AML-193 (cell line): ENCODE measurements at places on chromosomes 5 and 9.

DNA sequence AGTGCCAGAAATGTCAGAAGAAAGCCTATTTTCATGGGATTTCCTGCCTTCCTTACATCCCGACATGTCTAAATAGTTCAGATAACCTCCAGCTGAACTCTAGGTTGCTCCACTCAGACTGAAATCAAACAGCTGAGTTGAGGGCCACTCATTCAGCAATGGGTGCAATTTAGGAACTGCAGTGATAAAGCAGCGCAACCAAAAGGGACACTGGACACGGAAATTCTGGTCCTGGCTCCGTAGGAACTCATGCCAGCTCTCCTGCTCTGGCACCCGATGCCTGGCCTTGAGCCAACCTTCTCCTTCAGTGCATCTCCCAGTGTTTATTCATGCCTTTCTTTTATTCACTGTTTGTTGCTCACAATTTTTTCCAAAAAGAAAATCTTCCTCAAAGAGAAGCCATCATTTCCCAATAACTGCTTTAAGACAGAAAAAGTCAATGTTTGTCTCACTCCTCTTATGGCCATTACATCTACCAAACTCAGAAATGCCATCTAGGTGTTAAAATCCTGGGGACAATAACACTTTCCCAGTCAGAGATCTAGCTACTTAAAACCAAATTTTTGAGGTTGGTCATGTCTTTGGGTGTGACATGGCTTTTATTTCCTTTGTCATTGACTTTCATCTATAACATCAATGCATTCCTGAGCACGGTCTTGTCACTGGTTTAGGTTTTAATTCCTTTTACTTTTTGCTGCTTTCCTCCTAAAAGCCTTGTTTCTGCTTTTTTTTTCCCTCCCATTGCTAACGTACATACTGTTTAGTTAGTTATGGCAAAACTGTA, 126.9 kb downstream of the PDE4D start:
- DNase-seq = no peak

DNA sequence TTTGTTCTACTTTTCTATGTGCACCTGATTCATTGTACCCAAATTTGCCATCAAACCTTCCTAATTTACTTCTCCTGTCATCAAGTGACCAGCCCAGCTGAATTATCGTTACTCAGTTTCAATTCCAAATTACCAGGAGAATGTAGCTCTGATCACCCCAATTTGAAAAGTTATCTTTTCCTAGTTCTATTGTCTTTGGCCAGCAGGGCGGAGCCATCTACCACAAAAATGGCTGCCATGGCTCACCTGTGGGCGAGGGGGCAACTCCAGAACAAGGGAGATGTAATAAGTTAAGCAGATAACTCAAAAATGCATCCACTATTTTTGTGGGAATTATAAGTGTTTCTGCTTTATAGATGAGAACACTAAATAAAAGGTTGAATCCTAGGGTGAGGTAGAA, 133.8 kb upstream of the MOCS2 start:
- DNase-seq = no peak

DNA sequence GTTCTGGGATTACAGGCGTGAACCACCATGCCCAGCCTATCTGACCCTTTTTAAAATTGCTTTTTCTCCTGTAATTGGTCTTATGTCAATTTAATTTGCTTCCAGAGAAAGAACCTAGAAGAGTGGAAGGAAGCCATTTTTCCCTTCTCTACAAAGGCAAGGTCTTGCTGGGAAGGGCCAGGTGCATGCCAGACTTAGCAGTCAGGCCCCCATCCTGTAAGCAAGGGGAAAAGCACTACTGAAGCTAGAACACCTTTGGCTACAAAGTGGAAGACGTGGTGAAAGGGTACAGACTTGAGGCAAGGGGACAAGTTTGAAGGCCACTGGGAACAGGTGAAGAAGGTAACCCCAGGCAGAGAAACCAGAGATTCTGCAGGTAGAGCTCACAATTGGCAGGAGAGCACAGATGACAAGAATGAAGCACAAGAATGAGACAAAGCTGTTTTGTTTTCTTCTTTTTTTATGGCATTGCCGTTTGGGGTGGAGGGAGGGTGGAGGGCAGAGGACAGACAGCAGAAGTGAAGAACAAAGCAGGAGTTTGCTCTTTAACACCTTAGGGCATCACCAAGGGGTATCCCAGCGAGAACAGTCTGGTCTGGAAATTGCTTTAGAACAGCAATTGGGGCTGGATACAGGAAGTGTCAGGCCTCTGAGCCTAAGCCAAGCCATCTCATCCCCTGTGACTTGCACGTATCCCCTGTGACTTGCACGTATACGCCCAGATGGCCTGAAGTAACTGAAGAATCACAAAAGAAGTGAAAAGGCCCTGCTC, 72.9 kb downstream of the SERINC5 start:
- DNase-seq = no peak

- DNase-seq = no peak
Measured at GRCh38 chr5:98354922-98355321, 418.5 kb upstream of the RGMB start.

DNA sequence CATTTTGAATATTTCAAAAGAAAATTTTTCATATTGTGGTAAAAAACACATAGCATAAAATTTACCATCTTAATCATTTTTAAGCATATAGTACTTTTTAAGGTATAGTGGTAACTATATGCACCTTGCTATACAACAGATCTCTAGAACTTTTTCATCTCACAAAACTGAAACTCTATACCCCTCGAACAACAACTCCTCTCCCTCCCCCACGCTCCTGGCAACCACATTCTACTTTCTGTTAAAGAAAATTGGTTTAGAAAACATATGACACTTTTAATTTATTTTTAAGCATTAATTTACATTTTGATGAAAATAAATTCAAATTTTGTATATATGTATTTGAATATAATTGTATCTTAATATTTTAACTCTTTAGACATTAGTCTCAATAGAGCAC, 147.2 kb upstream of the EFNA5 start:
- no peak for DNase-seq

- no peak for DNase-seq
Measured at GRCh38 chr5:161387121-161387520, 159.4 kb downstream of the GABRB2 start.

DNA sequence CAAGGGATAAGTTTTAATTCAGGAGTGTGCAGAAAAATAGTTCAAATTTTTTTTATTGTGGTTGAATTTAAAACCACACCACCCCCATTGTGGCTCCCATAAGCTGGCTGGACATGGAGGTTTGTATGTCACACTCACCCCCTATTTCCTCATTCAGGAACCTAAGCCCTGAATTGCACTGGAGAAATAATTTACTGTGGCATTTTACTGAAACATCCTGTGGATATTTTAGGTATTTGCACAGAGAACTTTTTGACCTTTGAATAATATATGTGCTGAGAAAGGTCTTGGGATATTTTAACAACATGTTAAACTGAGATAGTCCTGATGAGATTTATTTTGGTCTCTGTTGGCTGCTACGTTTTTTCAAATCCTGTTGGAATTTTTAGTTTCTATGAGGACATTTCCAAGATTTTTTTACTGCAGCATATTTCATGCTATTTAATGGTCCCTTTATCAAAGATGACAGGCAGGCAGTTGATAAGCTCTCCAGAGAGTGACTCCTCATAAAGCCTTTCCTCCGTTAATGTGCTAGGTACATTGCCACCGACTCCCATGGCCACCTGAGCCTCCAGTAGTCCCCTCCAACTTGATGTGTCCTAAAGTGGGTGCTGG, 51.2 kb upstream of the PALM2AKAP2 start:
- no peak for DNase-seq

- DNase-seq = no peak
Measured at GRCh38 chr9:74330487-74331214, 166.5 kb upstream of the RORB start.

DNA sequence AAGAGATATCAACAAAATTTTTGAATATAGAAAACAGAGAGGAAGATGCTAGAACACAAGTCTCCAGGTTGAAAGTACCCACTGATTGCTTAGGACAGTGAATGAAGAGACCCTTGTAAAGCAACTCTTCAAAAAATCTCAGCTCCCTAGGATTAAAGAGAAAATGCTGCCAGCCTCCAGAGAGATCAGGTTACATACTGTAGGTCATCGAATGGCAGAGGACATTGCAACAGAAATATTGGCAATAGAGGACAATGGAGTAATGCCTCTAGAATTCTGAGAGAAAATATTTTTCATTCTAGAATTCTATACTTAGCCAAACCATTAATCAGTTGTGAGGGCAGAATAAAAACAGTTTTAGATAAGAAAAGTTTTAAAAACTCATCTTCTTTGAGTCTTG, 43.1 kb upstream of the ELL2 start:
- DNase-seq = no peak

- no peak for DNase-seq
Measured at GRCh38 chr9:113475031-113475430, 11.5 kb downstream of the RGS3 start.

GRCh38 chr5:61177070-61177469, 14.8 kb upstream of the SMIM15 start:
- no peak for DNase-seq

GRCh38 chr5:122849771-122850170, 4.4 kb downstream of the SNX24 start:
- DNase-seq = peak; percentile 39

DNA sequence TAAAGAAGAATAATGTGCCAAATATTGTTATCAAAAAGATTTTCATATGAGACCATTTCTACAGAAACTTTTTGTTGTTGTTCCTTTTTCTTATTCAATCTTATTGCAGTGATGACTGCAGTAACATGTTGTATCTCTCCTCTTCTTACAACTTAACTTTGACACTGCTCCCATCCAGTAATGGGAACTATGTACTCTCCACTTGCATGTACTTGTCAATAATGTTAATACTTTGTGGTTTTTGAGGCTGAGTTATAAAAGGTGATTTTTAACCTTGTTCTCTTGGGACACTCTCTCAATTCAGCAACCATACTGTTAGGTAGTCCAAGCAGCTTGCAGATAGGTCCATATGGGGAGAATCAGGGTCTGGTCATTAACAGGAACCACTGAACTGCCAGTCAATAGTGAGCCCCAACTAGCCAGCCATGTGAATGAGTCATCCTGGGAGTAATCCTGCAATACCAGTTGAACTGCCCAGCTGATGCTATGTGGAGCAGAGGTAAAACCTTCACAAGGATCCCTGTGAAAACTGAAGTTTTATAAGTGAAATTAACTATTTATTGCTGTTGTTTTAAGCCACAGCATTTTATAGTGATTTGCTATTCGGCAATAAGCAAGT, 199.6 kb upstream of the DAB2 start:
- DNase-seq = no peak

- DNase-seq = no peak
Measured at GRCh38 chr5:55894135-55894534, 43.0 kb downstream of the IL31RA start.

- DNase-seq = no peak
Measured at GRCh38 chr5:72246954-72247442, 73.0 kb downstream of the MRPS27 start.

GRCh38 chr9:99044827-99045226, 60.1 kb upstream of the TGFBR1 start:
- DNase-seq = no peak

GRCh38 chr9:114250235-114250568, 72.7 kb upstream of the ORM1 start:
- DNase-seq = no peak

- no peak for DNase-seq
Measured at GRCh38 chr5:180586204-180586603, 5.1 kb downstream of the SCGB3A1 start.

- no peak for DNase-seq
Measured at GRCh38 chr5:154646745-154647113, 108.4 kb upstream of the LARP1 start.

- DNase-seq = no peak
Measured at GRCh38 chr5:145760660-145761059, 74.5 kb downstream of the PRELID2 start.

- no peak for DNase-seq
Measured at GRCh38 chr9:7613931-7614330, 185.6 kb downstream of the DMAC1 start.
